Stimulated activated CD4-positive, alpha-beta T cell treated with anti-CD3 and anti-CD28 coated beads, Interleukin-12 subunit alpha, Interleukin-12 subunit beta, amount 100 ng/mL, for 4 hours (primary cell): ENCODE measurements at places on chromosomes 1 and 21.

DNA sequence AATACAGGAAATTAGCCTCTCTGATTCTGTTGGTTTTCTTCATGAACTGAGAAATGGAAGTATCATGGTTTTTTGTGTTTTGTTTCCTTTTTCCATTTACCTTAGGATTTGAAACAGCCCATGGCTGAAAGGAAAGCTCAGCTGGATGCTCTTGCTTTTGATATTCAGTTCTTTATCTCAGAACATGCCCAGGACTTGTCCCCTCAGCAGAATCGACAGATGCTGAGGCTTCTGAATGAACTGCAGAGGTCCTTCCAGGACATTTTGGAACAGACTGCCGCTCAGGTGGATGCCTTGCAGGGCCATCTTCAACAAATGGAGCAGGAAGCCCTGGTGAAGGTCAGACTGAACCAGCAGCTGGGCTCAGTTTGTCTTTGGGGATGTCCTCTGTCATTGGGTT lies 142.4 kb downstream of the MACF1 start:
- DNase-seq = no peak

GRCh38 chr1:58782178-58783089 lies 1.4 kb downstream of the JUN start:
- DNase-seq = peak; percentile 55

DNA sequence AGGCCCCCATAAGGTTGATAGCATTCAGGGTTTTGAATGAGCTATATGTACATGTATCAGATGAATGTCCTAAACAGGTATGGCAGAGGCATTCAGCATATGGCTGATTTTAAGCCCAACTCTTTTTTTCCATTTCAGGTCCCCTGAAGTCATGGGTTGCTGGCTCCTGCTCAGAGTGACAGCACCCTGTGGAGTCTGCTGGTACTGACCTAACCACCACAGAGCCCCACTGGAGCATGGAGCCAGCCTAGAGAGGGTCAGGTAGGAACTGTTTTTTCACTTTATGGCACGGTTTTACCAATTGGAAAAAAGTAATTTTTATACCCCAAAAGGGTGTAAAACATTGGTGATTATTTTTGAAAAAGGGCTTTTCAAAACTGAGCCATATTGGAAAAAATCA lies 82.5 kb upstream of the MPC2 start:
- no peak for DNase-seq

GRCh38 chr1:100134872-100135271 lies 1.9 kb downstream of the TRMT13 start:
- no peak for DNase-seq

DNA sequence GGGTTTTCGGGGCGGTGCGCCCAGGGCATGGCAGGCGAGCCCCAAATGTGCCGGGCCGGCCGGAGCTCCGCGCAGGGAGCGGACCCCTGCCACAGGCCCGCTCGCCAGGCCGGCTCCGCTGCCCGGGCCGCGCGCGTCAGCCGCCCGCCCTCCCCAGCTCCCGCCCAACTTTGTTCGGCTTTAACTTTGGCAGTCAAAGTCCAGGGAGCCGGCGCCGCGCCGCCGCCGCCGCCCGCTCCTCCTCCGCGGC lies 488 bp downstream of the SLC35D1 start:
- no peak for DNase-seq

DNA sequence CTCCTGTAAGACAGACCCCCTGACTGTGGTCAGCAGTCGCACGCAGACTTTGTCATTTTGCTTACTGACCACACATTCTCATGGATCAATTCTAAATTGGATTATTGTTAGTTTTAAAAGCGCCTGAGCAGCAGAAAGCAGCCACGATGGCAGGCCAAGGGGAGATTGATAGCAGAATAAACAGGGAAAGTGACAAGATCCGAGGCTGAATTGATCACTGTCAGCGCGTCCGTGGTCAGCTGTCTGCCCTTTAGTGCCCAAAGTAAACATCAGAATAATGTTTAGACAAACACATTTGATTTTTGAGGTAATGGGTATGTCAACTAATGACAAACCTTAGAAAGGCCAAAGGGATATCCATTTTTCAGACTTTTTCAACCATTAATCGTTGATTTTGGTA lies 426.8 kb downstream of the SETD4 start:
- DNase-seq = no peak

- no peak for DNase-seq
Measured at GRCh38 chr1:51952638-51953037, 37.9 kb downstream of the RAB3B start.

GRCh38 chr1:24502065-24502708 lies 449 bp upstream of the RCAN3 start:
- peak; percentile 69 for DNase-seq

- DNase-seq = no peak
Measured at GRCh38 chr1:5650283-5651026, 341.8 kb downstream of the NPHP4 start.

- no peak for DNase-seq
Measured at GRCh38 chr1:16126160-16126559, 29.7 kb downstream of the EPHA2 start.

GRCh38 chr1:248910761-248911160 lies 4.7 kb downstream of the PGBD2 start:
- DNase-seq = no peak

DNA sequence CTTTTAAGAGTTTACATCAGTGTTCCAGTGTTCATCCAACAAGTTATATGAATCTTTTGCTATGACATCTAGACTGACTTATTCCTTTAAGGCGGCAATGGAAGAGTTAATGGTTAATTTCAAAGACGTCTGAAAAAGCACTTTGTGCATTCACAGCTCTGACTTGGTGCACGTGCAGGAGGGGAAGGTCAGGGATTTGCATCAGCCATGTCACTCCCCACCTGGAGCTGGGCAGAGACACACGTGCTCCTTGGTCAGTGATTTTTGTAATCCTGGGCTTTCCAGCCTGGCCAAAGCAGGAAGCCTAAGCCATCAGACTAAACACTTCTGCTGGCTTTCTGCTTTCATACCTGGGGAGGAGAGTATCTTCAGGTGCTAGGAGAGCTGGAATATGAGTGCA lies 96.3 kb downstream of the ST3GAL3 start:
- no peak for DNase-seq

DNA sequence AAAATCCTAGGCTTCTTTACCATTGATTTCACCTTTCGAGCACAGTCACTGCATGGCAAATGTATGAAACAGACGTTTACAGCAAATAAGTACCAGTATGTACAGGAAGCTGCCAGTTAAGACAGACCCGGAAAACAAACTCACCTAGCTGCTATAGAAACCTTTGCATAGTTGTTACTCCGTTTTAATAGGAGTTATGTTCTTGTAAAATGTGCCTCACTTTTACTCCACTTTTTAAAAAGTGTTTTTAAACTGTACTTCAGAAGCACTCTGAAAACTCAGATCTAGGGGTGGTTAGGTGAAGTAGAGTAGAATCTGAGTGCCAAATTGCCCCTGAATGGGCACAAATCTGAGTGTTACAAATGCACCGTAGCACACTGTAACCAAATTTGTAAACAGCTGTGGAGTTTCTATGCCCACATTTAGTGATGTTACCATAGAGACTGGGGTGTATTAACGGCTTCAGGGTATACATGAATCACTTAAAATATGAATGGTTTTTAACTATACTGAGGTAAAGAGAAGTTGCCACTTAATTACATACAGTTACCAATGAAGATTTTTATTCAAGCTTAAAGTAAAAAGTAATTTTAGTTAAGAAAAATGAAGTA lies 30.7 kb downstream of the CNIH4 start:
- no peak for DNase-seq

DNA sequence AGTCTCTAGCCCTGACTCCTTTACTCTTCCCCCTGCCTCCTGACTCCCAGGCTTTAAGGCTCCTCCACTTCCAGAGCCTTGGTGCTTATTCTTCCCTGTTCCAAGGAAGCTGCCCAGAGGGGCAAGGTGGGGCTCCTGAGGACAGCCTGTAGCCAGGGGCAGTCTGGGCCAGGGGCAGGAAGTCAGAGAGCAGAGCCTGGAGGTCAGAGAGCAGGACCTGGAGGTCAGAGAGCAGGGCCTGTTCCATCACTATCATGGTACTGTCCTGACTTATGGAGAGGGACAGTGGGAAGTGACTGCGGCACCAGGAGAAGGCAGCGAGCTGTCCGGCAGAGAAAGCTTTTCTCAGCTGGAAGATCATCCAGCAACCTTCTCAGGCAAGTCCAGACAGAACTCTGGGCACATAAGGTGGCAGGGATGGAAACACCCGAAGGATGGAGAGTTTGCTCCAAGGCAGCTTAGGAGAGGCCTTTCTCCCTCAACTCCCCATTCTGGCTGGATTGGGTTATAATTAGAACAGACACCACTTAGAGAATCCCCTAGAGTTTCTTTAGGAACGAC lies 25.0 kb downstream of the PLXNA2 start:
- DNase-seq = no peak

DNA sequence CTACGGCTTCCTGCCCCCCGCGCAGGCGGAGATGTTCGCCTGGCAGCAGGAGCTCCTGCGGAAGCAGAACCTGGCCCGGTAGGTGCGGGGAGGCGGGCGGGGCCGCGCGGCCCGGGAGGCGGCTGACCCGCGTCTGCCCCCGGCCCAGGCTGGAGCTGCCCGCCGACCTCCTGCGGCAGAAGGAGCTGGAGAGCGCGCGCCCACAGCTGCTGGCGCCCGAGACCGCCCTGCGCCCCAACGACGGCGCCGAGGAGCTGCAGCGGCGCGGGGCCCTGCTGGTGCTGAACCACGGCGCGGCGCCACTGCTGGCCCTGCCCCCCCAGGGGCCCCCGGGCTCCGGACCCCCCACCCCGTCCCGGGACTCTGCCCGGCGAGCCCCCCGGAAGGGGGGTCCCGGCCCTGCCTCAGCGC lies 16.6 kb downstream of the NOC2L start:
- no peak for DNase-seq

GRCh38 chr1:99758073-99758511 lies 8.3 kb downstream of the FRRS1 start:
- no peak for DNase-seq

DNA sequence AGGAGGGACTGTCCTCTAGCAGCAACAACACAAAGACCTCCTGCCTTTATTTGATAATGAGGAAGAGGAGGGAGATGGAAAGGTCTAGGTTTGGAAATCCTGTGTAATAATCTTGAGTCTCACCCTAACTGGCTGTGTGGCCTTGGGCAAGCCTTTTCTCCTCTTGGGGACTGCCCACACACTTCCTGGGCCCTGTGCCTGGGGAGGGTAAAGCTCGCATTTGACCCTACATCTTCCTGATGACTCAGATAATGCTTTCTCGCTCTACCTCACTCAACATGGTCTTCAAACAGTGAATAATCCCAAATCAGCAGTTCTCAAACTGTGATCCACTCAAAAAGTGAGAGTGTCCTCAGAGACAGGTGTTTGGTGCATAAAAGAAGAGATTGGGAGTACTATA lies 81.2 kb downstream of the VWA5B1 start:
- no peak for DNase-seq

DNA sequence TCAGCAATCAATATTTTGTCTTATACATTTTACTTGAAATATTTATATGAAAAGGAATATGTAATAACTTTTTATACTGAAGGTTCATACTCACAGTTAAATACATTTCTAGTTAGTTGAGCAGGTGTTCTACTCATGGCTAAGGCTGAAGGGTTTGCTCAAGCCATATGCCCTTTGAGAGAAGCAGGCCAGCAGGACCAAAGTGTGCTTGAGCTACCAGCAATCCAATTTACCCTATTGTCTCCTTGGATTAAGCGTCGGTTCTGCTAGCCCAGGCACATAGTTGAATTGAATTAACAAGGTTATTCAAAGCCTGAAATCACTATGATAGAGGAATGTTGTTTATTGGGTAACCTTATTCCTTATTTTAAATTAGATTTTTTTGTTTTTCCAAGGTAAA lies 151.5 kb upstream of the BACE2 start:
- DNase-seq = no peak

GRCh38 chr21:29775462-29775861 lies 164.3 kb downstream of the GRIK1 start:
- no peak for DNase-seq

DNA sequence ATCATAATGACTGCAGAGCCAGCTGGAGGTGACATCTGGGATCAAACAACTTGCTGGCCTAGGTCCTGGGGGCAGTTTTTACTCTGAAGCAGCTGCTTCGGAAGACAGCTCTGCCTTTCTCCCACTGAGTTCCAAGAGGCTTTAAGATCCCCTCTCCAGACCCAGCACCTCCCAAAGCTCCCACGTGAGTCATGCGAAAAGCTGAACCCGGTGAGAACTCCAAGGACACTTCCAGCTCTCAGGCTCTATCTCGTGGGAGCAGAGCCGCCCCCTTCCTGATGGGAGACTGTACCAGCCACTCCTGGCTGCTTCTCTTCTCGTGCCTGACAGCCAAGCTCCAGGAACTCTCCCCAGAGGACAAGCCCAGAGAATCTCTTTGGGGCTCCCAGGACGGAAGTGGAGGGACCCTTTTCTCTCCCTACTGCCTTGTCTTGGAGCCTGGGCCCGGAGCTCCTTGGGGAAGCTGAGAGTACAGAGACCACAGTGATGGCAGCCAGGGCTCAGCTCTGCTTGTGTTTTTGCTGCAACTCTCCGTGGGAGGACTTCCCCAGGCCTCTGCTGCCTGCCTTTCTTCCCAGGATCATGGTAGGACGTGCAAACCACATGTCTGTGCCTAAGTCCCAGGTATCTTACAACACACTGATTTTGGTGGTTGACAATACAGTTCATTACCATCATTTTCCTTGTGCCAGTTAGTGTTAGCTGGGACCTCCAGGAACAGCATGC lies 40.6 kb downstream of the STUM start:
- no peak for DNase-seq

- DNase-seq = no peak
Measured at GRCh38 chr1:170714163-170714562, 50.2 kb downstream of the PRRX1 start.

DNA sequence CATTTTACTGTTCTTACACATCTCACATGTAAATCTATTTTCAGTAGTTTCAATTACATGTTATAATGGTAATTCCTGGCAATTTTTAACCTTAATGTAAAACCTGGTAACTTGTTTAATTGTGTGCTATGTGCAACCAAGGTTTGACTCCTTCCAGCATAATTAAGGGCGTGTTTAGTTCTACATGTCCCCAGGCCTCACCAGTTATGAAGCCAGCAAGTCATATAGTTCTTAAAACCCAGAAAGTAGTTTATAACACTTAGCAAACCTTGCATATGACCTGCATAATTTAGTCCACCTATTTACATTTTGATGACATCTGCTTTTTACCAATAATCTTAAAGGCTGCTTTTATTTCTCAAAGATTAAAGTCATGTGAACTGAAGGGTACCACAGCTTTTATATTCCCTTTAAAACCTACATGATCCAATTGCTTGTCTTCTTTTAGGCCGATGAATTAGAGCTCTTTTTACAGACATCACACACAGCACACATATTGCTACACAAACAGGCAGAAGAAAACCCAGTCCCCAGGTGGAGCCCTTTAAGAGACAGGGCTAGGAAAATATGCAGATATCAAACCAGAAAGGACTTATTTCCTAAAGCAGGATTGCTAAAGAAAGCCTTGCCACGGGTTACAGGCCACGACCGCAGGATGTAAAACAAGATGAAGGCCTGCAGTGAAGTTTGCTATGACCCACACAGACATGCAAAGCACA lies 23.2 kb upstream of the SYCP1 start:
- no peak for DNase-seq
